ENCODE measurements at places on chromosomes 2 and 18. TPM values are rescaled to one million over a fixed set of nuclear protein-coding genes. Genes with fewer than 3 reads are reported as not detected.

SH2D6 gene
- total RNA-seq, result not detected

LYG1 gene
- 0.14 TPM for total RNA-seq

CAVIN2 gene
- total RNA-seq, result 6.2 TPM

MERTK gene
- total RNA-seq, result 0.46 TPM

CD8A gene
- total RNA-seq, result not detected

SP100 gene
- total RNA-seq, result 86.1 TPM
